Muscle of back (tissue), 13 donors: ENCODE measurements at places on chromosomes 3 and 15. TPM values are rescaled to one million over a fixed set of nuclear protein-coding genes. Genes with fewer than 3 reads are reported as not detected.

DNA sequence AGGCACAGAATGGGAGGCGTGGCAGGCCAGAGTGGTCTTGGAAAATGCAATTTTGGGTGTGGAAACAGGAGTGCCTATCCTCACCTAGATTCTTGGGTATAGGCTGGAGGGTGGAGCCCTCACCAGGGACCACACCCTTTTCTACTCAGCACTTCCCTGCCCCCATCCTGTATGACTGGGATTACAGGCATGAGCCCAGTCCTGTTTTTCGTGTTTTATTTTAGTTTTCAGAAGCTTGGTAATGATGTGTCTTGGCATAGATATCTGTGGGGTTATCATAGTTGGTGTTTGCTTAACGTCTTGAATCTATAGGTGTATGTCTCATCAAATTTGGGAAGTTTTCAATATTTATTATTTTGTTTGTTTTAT, 248.7 kb upstream of the CBLB start:
- no peak for DNase-seq

DNA sequence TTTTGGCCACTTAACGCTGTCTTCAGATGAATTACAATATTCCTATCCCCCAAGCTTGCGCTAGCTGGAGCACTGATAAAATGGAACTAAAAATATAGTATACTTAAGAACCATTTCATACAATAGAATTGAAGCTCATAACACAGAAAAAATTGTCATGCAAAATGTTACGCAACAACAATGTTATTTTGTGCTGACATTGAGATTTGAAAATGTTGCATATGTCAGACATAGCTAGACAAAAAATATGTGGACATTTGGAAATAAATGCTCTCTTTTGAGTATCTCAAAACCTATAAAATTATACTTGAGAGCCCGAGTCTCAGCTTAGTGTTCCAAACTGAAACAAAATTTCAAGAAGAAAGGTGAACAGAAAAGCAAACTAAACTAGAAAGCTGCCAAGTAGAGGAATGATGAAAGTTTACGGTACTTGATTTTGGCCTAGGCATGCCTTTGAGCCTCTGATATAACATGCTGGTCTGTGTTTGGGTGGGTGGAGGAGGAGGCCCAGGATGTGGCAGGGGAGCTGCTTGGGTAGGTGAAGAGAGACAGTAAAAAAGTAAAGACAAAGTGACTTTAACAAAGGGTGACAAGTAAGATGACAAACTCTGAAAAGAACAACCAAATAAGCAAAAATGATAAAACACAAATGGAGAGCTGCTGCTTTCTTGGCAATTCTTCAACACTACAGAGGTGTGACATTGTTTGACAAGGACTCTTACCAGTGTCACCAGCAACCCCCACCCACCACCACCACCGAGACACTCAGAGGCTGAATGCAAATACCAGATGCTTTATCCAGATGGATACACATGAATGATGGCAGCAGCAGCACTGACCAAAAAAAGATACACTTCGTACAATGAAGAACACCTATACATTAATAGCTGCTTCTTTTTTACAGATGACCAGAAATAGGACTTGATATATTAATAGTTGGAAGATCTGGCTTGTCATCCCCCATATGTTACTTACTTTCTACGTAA, 129.3 kb upstream of the FEZF2 start:
- DNase-seq: no peak

DNA sequence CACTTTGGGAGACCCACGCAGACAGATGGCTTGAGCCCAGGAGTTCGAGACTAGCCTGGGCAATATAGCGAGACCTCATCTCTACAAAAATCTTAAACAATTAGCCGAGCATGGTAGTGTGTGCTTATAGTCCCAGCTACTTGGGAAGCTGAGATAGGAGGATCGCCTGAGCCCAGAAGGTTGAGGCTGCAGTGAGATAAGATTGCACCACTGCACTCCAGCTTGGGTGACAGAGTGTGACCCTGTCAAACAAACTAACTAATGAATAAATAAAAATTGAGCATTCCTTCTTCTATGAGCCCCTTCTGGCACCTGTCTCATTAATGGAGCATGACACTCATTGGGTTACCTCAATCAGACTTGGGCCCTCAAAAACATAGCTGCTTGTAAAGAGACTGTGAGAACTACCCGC, 7.5 kb downstream of the ZDHHC3 start:
- no peak for DNase-seq

DNA sequence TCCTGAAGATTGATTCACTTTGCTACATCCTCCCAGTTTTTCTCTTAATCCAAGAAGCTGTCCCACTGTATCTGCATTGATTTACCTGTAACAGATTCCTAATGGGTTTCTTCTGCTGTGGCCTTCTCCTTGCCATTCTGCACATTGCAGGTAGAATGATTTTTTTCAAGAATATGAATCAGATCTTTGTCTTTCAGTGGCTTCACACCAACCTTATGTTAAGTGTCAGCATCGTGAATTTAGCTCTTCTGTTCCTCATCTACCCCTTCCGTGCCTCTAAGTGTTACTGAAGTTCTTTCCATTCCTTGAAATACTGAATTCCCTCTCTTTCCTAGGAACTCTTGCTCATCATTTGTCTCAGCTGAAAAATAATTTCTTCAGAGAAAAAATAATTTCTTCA, 7.5 kb downstream of the SENP5 start:
- DNase-seq: no peak

SLC28A2 gene
- polyA plus RNA-seq: 0.17 TPM

C3orf62 gene
- 15.5 TPM for polyA plus RNA-seq
